GM23248 (cell line): ENCODE measurements at places on chromosomes 16 and 17. TPM values are rescaled to one million over a fixed set of nuclear protein-coding genes. Genes with fewer than 3 reads are reported as not detected.
A peak's percentile ranks its signal among the peaks of the same experiment; 100 is the strongest.

GRCh38 chr16:19241512-19241911 is 44.0 kb upstream of the CLEC19A start:
- no peak for DNase-seq

The OR3A2 gene
- not detected in 2 replicates for total RNA-seq

DNA sequence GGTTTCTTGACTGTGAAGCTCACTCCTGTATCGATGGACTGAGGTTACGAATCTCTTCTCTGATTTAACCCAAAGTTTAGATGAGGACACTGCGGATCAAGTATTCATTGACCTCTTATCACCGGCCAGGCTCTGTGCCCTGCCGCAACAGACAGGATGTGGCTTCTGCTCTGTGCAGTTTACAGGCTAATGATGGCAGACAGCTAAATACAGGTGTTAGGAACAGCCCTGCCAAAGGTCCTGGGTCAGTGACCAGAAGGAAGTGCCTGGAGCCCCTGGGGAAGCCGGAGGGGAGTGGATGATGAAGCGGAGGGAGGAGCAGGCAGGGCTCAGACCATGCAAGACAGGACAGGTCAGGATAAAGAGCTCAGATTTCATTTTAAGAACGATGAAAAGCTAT is 44.4 kb downstream of the HAPSTR1 start:
- DNase-seq: no peak

DNA sequence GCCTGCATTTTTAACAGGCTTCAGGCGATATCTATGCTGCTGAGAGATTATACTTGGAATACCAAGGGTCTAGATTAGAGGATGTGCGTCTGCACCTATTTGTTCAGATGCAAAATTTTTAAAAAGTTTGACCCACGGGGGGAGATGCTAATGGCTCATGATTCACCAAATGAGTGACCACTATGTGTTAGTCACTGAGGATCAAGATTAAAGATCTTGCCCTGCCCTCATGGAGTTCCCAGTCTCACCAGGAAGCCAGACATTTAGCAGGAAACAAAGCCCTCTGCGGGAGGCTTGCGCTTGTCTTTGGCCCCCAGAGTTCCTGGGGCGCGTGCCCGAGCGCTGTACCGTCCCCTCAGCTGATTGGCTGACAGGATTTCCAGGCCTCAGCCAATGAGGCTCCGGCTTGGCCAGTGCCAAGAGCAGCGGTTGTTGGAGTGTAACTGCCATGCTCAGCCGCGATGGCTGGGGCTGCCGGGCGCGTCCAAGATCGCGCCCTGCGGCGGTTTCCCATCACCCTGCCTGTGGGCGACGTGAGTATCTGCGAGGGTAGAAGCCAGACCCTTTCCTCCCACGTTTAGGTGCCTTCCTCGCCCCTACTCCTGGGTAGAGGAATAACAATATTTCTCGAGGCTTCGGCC is 4.5 kb upstream of the DDX19B start:
- no peak for DNase-seq

DNA sequence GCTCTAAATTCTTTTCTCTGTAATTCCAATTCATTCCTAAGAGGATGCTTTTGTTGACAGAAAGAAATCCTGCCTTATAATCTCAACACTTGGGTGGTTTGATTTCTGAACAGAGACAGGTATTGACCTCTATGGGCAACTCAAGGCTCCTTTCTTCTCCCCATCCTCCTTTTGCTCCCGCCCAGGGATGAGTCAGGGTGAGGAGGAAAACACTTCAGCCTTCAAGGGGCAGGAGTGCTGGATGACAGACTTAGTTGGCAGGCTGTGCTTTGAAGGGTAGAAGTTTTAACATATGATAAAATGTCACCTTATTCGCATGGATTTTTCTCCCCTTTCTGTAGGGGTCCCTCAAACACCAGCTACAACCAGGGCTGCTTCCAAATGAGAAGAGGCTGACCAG is 16.7 kb upstream of the TOM1L1 start:
- no peak for DNase-seq

DNA sequence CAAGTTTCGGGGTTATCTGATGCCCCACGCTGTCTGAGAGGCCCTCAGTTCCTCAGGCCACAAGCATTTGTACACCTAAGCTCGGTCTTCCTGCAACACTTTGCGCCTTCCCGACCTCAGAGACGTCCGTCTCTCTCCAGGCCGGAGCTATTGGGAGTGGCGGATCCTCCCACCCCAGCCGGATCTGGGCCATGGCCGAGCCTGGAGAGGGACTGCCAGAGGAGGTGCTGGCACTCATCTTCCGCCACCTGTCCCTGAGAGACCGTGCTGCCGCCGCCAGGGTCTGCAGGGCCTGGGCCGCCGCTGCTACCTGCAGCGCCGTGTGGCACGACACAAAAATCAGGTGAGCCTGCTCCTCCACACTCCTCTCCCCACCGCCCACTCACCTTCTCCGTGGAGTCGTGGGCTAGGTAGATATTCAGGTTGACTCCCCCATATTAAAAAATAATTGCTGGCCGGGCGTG is 1.9 kb downstream of the FBXL8 start:
- DNase-seq: no peak

- DNase-seq: peak; percentile 64
Measured at GRCh38 chr17:29243792-29244191, 2.9 kb upstream of the CRYBA1 start.

The CCT6B gene
- total RNA-seq: 2.2 and 2.9 TPM in 2 replicates
